Suppressor macrophage treated with lipopolysaccharide for 1 hour (primary cell): ENCODE measurements at places on chromosomes 12 and 14.

- DNase-seq, result no peak
Measured at GRCh38 chr12:76720068-76720467, 43.8 kb upstream of the ZDHHC17 start.

DNA sequence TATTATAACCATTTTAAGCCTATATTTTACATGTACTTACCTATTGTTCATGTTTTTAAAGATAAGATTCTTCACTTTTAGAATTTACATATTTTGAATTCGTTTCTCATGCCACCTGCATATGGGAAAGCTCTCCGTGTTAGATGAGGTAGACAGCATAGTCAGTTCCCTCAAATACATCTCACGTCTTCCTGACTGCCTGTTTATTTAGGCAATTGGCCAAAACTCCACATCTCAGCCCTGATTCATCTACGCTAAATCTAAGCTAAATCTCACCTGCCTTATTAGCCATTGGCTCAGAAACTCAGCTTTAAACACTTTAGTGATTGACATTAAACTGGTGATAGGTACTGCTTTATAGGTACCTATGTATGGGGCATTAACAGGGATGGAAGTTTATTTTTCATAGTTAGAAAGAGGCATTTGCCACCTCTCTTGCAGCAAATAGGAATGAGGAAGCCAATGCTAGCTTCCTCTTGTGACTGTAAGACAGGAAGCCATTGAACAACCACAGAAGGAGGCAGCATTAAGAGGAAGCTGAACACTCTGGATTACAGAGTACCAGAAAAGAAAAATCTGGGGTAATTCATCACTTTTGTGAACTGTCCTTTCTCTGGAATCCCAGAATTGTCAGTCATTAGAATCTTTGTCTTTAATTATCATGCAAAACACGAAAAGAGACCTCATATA, 111.9 kb downstream of the LRFN5 start:
- DNase-seq, result peak; percentile 59

DNA sequence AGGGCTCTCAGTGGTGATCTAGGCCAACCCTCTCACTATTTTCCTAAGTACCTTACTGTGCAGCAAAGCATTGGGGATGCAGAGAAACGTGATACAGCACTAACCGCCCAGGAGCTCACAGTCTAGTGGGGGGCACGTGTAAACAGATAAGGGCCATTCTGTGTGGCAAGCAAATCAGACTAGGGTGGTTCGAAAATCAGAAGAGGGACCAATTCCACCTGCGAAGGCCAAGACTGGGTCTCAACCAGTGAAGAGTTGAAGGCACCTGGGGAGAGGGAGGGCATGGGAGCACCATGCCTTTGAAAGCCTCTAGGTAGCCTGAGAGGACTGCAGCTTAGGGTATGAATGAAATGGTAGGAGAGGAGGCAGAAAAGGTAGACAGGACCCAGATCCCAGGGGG, 2.2 kb downstream of the PITPNM2 start:
- no peak for DNase-seq

DNA sequence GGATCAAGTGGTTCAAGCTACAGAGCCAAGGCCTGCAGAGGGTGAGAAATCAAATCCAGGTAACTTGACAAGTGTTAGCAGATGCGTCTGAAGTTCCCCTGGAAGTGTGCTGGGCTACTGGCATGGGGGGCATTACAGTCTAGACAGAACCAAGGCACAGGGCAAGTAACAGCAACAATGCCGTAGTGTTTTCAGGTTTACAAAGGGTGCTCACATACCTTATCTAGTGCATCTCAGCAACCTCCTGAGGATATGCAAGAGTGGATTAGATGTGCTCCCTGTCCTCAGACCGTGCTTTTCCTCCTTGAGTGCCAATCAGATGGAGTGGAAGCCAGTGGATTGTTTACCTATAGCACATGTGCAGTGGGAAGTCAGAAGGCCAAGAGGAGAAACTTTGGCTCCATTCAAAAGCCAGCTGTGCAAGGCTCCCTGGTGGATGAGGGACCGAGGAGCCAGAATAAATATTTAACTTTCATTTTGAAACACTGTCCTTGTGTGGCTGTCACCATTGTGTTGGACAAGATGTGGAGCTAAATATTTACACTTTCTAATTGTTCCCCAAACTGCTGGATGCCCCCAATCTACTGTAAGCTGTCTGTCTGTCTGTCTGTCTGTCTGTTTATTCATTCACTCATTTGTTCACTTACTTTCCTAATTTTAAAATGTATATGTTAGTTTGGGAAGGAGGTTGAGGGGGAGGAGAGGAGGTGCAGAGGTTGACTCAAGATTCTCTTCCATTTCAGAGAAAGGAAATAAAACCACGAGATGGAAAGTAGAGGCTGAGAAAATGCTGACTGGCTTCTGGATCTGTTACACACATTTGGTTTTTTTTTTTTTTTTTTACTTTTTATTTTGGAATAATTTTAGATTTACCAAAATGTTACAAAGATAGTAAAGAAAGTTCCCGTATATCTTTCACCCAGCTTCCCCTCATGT, 184.0 kb upstream of the PARP11 start:
- peak; percentile 31 for DNase-seq

DNA sequence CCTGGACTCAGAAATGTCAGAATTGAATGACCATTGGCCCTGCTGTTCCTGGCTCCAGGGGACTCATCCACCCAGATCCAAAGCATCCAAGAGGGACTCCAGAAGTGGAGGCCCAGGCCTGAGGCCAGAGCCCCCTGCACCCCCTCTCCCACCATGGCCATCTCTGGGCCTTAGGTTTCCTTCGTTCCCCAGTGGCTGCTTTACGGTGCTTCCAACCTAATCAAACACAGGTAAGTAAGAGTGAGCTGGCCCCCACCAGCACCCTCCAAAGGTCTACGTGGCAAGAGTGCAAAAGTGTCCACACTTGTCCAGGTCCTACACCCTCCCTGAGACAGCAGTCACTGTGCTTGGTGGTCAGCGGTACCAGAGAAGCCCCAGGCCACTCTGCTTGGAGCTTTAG, 139.0 kb downstream of the DPF3 start:
- DNase-seq, result no peak

DNA sequence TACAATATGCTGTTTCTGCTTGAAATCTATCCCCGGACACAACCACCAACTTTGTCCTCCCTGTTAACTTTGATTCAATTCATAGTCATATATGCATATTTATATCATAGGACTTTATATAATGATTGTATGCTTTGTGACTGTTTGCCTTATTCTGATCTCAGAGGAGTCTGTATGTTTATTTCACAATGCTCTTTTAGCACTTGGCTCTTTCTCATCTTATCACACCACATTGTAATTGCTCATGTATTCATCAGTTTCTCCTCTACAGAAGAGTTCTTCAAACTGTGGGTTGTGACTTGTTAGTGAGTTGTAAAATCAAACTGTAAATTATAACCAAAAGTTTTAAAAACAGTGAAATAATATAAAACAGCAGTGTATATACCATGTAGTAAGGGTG, 21.7 kb upstream of the PPM1A start:
- no peak for DNase-seq

DNA sequence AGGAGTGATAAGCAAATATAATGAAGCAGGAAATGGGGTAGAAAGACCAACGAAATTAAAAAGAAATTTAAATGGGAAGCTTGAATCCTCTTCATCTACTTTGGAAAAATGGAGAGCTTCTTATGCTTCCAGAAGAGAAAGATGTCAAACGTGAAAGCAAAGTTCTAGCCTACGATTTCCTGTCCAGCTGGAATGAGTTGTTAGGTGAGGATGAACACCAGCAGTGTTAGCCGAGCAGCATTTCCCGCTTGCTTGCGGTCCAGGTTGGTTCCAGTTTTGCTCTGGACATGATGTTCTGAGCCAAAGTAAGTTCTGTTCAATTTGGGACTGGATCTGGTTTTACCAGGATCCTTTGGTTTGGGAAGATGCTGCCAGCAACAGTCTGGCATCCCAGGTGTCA, 78.9 kb downstream of the DACT1 start:
- DNase-seq, result no peak
